ENCODE measurements at places on chromosomes 5 and 9.

- no peak for DNase-seq
Observed at GRCh38 chr9:13941714-13942113, 372.2 kb downstream of the NFIB start.

DNA sequence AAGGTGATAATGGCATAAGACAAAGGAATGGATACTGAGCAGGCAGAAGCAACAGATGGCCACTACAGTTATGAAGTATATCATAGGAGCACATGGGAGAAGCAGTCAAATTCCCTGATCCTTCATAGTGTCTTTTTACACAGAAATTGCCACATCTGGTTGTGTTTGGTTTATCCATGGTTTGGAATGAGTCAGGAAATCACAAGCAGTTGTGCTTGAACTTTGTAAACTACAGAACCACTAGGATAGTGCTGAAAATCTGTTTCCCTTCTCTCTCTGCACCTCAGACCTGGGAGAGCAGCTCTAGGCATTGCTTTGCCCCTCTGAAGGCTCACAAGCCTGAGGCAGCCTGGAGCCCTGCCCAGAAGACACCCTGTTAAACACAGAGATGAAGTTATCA, 134.0 kb downstream of the DMRT2 start:
- DNase-seq, result no peak

GRCh38 chr9:106560540-106560939, 302.4 kb upstream of the ZNF462 start:
- DNase-seq, result no peak

DNA sequence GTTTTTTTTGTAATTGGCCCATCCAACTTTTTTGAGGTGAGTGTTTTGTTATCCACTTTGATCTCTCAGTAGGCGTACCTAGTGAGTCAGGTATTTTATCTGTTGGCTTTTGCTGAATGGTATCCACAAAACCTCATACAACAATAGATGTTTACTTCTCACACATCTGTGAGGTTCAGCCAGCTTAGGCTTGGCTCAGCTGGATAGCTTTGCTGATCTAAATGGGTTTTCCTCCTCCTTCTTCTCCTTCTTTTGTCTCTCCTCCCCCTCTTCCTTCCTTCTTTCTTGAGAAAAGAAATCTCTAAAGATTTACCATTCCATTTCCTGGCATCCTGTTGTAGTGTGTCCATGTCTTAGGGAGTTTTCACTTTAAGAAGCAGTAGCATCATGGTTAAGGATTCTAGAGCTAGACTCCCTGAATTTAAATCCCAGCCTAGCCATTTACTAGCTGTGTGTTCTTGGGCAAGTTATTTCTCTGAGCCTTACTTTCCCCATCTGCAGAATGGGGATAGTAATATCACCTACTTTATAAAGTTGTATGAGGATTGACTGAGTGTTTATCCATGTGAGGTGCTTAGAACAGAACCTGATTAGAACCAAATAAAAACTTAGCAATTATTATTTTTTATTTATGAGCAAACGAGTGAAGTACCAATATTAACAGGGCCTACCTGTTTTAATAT, 126.3 kb downstream of the ARHGAP26 start:
- no peak for DNase-seq

GRCh38 chr9:136441681-136442245, 2.1 kb upstream of the INPP5E start:
- no peak for DNase-seq

DNA sequence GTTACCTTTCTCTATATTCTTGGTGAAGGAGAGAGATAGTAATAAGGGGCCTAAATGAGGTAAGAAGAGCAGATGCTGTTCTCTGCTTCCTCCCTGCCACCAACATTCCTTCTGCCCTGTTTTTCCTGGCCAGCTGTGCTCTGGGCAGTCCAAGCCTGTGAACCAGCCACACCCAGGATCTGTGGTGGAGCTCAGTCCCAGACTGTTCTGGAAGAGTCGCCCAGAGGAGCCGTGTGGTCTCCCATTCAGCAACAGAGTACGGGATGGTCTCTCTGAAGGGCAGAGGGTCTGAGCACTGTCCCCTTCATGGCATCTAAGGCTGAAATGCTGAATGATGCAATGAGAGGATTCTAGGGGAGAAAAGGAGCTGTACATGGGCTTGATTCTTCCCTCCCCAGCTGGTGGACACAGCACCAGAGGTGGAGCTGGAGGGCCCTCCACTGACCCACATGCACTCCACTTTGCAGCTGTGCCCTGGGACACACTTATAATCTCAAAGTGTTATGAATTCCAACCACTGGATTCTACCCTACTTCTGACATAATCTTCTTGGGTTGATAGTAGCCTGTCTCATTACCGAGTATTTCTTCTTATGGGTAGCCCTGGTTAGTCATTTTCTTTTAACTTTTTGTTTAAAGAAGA, 70.8 kb upstream of the RPS23 start:
- DNase-seq, result no peak

- no peak for DNase-seq
Observed at GRCh38 chr5:124737651-124738050, 8.8 kb downstream of the ZNF608 start.

- DNase-seq, result no peak
Observed at GRCh38 chr5:119336262-119336661, 19.6 kb upstream of the TNFAIP8 start.

GRCh38 chr9:95127249-95128176, 190.0 kb downstream of the FANCC start:
- peak; percentile 45 for DNase-seq

DNA sequence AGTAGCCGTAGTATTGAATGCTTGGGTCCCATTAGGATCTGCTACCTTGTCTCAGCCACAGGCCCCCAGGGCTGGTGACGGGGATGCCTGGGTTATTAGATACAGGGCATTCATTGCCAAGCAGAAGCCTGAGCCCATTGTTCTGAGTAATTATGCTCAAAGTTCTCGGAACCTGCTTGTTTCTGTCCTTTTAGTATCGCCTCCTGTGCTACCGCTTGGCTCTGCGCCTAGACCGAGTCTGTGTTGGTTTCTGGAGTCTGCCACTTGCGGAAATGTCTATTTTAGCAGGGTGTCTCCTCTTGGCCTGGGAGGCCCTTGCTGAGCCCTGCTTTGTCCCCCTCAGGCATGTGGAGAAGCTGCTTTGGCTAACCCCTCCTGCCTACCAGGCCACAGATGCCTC, 506.1 kb downstream of the BNC2 start:
- DNase-seq, result no peak

DNA sequence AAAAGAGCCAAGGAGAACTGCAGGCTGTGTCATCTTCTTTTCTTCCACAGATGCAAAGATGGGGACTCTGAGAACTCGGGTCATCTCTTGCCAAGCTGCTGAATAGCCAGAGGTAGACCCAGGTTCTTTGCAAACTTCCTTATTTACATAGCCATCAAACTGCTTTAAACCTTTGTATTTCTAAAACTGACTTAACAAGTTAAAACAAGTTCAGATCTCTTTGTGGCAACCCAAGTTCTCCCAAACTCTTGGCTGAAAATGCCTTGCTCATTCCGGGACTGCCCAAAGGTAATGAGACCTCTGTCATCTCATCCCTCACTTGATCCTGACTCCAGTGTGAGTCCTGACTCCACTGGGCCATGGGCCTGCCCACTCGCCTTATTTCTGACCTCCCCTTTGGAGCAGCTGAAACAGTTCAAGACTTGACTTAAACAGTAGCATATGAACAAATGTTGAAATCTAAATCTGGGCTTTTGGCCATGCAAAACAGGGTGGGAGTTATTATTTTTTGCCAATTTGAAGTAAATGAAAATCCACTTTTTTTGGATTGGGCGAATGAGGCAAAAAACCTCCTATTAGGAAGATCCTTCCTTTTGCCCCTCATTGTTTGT, 50.6 kb downstream of the FBXL7 start:
- no peak for DNase-seq

GRCh38 chr9:20948703-20949102, 82.7 kb downstream of the HACD4 start:
- DNase-seq, result no peak

DNA sequence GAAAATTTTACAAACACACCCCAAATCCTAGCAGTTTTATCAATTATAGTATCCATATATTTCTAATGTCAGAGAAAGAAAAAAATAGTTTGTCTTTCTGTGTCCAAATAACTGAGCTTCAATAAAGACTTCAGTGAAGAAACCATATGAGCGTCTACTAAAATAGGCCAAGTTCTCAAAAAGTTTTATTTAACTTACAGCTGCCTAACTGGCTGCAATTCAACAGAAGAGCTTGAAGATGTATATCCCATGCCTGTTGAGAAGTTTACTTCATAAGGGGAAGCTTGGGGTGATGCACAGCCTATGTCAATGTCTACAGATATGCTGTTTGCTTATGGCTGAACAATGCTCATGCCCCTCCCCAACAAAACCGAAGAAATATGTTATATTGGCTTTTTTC, 43.7 kb upstream of the ELOVL7 start:
- DNase-seq, result no peak

DNA sequence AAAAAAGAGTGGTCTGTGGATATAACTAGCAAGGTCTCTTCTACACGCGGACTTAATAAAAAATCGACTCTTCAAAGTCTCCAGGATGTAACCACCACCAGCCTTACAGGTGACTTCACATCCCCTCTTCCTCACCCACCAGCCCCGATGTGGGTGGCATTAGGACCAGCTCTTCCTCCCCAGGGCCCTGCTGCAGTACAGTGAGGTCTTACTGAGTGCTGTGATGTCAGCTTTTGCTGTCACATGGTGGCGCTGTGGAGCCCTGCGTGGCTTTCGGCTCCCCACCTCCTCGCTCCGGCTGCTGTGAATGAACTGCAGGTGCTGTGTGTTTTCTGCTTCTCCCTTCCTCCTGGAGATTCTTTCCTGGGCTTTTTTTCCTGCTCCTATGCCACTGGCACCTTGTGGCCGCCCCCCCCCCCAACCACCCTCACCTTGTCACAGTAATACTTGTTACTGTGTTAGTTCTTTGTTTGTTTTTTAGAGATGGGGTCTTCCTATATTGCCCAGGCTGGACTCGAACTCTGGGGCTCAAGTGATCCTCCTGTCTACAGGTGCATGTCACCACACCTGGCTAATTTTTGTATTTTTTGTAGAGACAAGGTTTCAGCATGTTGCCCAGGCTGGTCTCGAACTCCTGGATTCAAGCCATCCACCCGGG, 15.8 kb upstream of the RAPGEF1 start:
- peak; percentile 81 for DNase-seq

DNA sequence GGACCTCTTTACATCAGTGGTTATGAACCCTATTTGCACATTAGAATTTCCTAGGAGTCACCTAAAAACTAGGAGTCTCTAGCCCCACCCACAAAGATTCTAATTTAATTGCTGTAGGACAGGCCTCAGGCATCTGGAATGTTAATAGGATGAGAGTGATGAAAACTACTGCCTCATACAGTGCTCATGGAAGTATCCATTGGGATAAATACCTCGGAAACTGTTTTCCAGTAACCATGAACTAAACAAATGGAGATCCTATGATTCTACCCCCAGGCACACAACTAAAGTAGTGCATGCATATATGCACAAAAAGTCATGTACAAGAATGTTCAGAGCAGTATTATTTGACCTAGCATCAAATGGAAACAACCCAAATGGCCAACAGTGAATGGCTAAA, 286.3 kb downstream of the DNAH5 start:
- DNase-seq, result no peak

- DNase-seq, result no peak
Observed at GRCh38 chr5:174326372-174326771, 280.9 kb downstream of the NSG2 start.

- DNase-seq, result no peak
Observed at GRCh38 chr9:117511852-117512481, 97.1 kb upstream of the ASTN2 start.

DNA sequence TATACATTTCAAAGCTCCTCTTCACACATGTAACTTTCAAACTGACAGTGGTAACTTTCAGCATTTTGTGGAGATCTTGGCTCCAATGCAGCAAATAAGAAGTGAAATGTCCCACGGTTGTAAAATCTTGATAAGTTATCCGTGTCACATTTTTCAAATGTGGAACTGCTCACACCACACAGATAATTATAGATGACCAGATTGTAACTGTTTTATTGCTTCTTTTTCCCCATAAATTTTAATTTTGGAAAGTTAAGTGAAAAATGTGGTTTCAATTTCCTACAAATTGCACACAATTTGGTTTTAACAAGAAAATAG, 347.1 kb downstream of the EBF1 start:
- no peak for DNase-seq

DNA sequence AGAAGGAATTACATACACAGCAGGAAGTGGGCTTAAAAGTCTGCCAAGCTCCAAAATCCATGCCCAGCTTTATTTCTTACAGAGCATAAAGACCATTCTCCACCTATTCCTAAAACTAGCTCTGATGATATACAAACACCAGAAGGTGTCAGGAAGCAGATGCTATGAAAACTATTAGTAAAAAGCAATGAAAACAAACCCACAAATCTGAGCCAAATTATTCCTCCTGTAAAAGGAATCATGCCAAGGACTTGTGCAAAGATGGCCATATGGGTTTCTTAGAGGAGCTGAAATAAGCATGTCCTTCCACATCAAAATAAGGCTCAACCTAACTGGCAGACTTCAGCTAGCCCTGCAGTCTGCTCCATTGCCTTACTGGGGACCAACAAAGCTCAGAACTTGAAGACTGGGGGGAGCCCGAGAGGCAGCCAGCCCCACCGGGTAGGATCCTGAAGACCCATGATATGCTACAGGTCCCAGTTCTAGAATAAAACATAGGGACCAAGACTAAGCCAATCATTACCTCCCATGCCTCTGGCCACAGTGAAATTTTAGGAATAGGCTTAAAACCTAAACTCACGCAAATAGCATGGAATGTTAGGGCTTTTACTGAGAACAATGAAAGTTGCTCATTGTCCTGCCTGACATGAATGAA, 42.8 kb upstream of the GABRP start:
- DNase-seq, result no peak

- no peak for DNase-seq
Observed at GRCh38 chr5:139155333-139155732, 42.8 kb downstream of the SIL1 start.

- DNase-seq, result no peak
Observed at GRCh38 chr5:131595088-131596033, 39.7 kb downstream of the RAPGEF6 start.

DNA sequence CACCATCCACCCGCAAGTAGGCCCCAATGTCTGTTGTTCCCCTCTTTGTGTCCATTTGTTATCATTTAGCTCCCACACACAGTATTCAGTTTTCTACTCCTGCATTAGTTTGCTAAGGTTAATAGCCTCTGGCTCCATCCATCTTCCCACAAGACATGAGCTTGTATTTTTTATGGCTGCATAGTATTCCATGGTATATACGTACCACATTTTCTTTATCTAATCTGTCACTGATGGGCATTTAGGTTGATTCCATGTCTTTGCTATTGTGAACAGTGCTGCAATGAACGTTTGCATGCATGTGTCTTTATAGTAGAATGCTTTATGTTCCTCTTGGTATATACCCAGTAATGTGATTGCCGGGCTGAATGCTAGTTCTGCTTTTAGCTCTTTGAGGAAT, 150.4 kb downstream of the DCP2 start:
- no peak for DNase-seq

Measured in stimulated activated CD4-positive, alpha-beta T cell treated with anti-CD3 and anti-CD28 coated beads, Interleukin-1b, Interleukin-23, amount 100 ng/mL, for 1 hour (primary cell).